ENCODE measurements at places on chromosomes 4 and X.
A peak's percentile ranks its signal among the peaks of the same experiment; 100 is the strongest.

- no peak for DNase-seq
Measured at GRCh38 chr4:178784491-178784890, 1342.3 kb upstream of the AGA start.

DNA sequence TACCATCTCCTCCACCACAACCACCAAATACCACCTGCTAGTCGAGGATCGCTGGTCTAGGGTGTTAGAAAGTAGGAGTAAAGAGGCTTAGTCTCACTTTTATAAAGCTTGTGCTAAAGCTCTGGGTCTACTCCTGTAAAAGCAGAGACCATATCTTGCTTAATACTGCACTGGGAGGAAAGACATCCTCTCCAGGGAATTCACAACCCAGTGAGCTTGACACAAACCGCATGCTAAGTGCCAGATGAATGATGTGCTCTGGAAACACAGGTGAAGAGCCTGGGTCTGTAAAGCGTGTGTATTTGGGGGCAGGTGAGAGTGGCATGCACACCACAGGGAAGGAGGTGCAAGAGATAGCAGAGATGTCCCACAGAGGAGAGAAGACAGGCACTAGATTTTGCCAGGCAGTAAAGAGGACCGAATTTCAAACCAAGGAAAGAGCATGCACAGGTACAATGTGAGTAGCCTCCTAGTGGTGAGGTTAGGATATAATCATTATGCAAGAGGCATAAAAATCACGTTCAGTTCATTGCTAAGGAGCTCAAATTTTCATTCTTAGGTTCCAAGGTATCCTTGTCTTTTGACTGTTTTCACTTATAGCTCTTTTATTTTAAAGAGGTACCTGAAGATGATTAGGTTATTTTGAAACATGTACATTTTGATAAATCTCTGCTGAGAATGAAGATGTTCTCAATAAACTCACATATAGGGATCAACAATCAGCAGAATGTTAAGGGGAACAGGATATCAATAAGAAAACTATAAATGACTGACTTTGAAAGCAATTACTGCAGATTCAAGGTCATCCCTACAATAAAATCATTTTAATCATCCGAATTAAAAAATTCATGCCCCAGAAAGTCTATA lies 20.7 kb downstream of the TAPT1 start:
- DNase-seq, result peak; percentile 41

DNA sequence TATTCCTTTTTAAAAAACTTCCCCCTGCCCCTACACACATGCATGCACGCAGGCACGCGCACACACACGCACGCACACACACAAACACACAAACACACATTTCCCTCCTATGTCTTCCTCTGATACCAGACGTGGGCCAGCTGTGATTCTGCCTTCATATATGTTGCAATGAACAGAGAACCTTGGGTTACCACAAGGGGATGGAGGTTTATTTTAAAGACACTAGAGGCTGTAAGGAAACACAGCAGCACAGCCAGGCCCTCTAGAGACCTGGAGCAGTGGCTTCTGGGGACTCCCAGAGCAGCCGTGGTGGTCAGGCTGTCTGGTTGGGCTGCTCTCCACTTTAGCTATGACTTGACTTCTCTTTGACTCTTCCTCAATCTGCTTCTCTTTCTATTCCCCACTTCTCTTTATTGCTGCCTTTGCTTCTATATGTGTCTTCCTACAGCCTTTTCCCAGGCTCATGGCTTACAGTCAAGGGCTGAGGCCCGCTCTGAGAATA lies 3.2 kb upstream of the TLR10 start:
- no peak for DNase-seq

DNA sequence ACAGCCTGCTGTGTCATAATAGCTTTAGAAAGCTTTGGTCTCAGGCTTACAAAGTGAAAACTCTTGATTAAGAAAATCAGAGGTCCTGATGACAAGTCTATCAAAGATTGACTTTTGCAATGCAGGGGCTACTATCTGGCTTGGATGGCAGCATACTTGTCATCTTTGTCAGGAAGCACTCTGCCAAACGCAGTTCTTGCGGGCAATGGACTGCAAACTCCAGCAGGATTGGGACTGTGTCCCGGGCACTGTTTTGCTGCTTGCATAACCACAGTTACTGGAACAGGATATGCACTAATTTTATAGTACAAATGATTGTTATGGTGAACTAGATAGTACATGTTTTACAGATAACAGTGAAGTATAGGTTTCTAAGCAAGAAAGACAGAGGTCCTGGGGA lies 185.6 kb downstream of the IQCM start:
- no peak for DNase-seq

- DNase-seq, result no peak
Measured at GRCh38 chr4:40870150-40870549, 120.4 kb downstream of the NSUN7 start.

GRCh38 chr4:36349938-36350549 lies 68.6 kb downstream of the DTHD1 start:
- DNase-seq, result no peak

DNA sequence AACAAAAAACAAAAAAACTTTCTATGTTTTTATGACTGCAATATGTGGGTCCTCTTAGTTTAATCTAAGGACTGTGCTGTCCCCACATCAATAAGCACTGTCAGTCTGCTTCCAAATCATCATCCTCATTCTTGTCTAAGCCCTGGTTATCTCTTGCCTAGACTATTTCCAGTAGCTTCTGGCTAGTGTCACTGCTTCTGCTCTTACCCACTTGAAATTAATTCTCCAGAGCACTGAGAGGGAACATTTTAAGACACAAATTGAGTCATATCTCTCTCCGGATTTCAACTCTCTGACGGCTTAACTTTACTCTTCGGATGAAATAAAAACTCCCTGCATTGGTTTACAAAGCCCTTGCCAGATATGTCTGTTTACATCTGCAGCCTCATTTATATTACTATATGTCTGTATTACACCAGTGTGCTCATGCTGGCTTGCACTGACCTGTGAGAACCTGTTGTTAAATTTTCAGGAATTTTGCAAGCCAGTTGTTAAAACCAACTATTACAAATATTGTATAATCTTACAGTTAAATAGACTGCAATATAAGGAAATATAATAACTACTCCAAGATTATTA lies 345.9 kb downstream of the ADGRL3 start:
- peak; percentile 82 for DNase-seq

DNA sequence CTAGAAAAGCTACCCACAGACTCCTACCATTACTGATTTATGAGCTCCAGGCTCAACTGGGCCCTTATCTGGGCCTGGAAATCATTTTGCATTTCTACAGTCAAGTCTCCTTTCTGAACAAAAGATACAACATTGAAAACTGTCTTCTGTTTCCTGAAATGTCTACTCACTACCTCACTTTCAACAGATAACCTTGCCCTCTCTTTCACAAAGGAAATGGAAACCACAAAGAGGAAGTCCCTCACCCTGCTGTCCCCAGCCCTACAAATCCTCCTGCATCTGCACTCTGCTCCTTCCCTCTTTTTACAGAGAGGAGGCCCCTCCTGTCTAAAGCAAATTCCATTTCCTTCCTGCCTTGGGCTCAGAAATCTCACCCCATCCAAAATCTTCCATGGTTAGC lies 24.8 kb upstream of the CYBB start:
- DNase-seq, result no peak

GRCh38 chrX:1813809-1814208 lies 198.9 kb downstream of the ASMT start:
- DNase-seq, result no peak

- no peak for DNase-seq
Measured at GRCh38 chrX:49198540-49199314, 1.3 kb downstream of the SYP start.

DNA sequence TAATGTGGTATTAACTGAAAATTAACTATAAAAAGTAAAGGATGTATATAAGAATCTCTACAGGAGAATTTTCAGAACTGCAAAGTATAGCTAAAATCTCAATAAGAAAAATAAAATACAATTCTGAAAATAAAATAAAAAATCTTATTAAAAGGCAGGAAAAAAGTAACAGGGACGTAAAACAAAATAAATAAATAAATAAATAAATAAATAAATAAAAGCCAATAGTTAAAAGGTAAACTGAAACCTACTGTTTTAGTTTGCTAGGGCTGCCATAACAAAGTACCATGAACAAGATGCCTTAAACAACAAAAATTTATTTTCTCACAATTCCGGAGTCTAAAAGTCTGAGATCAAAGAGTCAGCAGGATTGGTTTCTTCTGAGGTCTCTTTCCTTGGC lies 140.6 kb downstream of the SPANXA1 start:
- DNase-seq, result no peak

All from amniotic epithelial cell (primary cell).